ENCODE measurements at places on chromosomes 7 and 10. TPM values are rescaled to one million over a fixed set of nuclear protein-coding genes. Genes with fewer than 3 reads are reported as not detected.

MMRN2 gene
- 3.3 TPM for total RNA-seq

OPN4 gene
- not detected for total RNA-seq

PLAU gene
- 34.6 TPM for total RNA-seq

LLCFC1 gene
- not detected for total RNA-seq

AS3MT gene
- not detected for total RNA-seq

FOXI2 gene
- total RNA-seq, result not detected

FXYD4 gene
- total RNA-seq, result not detected

SPDYE9 gene
- not detected for total RNA-seq

BHLHA15 gene
- total RNA-seq, result not detected

WDR11 gene
- total RNA-seq, result 26.0 TPM

AFAP1L2 gene
- total RNA-seq, result 3.1 TPM

KNDC1 gene
- 0.29 TPM for total RNA-seq

PTPN20 gene
- 4.5 TPM for total RNA-seq

BAIAP2L1 gene
- 4.4 TPM for total RNA-seq

ZPBP gene
- not detected for total RNA-seq

TMEM140 gene
- 25.7 TPM for total RNA-seq

WDFY4 gene
- total RNA-seq, result not detected

SLC18A3 gene
- total RNA-seq, result not detected

ANKRD30A gene
- not detected for total RNA-seq

CDH23 gene
- 0.31 TPM for total RNA-seq

ICA1 gene
- not detected for total RNA-seq

RELN gene
- 0.12 TPM for total RNA-seq

ACHE gene
- total RNA-seq, result not detected

NPY4R gene
- not detected for total RNA-seq

PDE6C gene
- not detected for total RNA-seq

AOAH gene
- not detected for total RNA-seq

MMP21 gene
- 0.15 TPM for total RNA-seq

CPN1 gene
- total RNA-seq, result not detected

RPEL1 gene
- total RNA-seq, result not detected

PALD1 gene
- total RNA-seq, result 2.8 TPM

NYAP1 gene
- 0.59 TPM for total RNA-seq

TMEM236 gene
- total RNA-seq, result 0.15 TPM

TMEM130 gene
- total RNA-seq, result 8.4 TPM

EPHA1 gene
- not detected for total RNA-seq

GFRA1 gene
- 0.68 TPM for total RNA-seq

GJD4 gene
- total RNA-seq, result not detected

GRM3 gene
- not detected for total RNA-seq

GSDME gene
- total RNA-seq, result 12.0 TPM

ZNF239 gene
- 5.0 TPM for total RNA-seq

CREB5 gene
- 1.7 TPM for total RNA-seq

NOS3 gene
- total RNA-seq, result 3.1 TPM

GHRHR gene
- not detected for total RNA-seq

CCZ1B gene
- total RNA-seq, result 29.5 TPM

TRIM73 gene
- 0.59 TPM for total RNA-seq

NEUROG3 gene
- not detected for total RNA-seq

GLI3 gene
- total RNA-seq, result 12.9 TPM

ACSM6 gene
- not detected for total RNA-seq

TEX36 gene
- total RNA-seq, result not detected

TAS2R41 gene
- total RNA-seq, result not detected

CLDN4 gene
- total RNA-seq, result not detected

TBXAS1 gene
- 13.5 TPM for total RNA-seq

RASA4B gene
- total RNA-seq, result 5.3 TPM

CALHM3 gene
- total RNA-seq, result not detected

ZFYVE27 gene
- 11.2 TPM for total RNA-seq

CC2D2B gene
- not detected for total RNA-seq

PNLIPRP1 gene
- not detected for total RNA-seq

Measured in cardiac ventricle fibroblast (primary cell).